ENCODE measurements at places on chromosomes 5 and 9. TPM values are rescaled to one million over a fixed set of nuclear protein-coding genes. Genes with fewer than 3 reads are reported as not detected.

- no peak for DNase-seq
Measured at GRCh38 chr5:67156976-67157583, 39.5 kb downstream of the CD180 start.

DNA sequence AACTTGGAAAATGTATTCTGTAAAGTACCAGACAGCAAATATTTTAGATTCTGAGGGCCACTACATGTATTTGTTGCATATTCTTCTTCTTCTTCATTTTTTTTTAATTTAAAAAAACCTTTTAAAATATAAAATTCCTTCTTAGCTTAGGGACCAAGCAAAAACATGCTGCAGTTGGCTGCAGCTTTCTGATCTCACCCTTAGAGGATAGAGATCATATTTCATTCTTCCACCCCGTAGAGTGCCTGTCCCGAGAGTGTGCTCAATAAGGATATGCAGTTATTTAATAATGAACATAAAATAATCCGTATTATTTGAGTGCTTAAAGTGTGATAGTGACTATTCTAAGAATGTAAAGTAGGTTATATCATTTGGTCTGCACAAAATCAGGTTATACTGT, 204.2 kb upstream of the CD180 start:
- DNase-seq = no peak

TEX10 gene
- 21.6 TPM for polyA plus RNA-seq

DNA sequence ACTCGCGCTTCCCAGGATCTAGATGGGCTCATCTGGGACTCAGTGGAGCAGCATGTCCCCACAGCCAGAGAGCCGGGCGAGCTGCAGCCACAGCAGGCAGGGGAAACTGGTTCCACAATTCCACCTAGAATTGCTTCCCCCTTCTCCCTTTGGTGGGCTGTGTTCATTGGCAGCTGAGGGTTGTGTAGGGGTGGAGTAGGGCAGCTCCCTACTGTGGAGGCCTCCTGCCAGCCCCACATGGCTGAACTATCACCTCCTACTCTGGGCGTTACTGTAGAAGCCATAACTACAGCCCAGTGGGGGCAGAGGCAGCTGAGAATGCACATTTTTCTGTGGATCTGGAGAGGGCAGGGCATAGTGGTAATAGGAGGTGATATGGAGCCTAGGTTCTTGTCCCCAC, 44.8 kb downstream of the PPARGC1B start:
- DNase-seq = no peak

GRCh38 chr5:113678924-113679575, 165.6 kb downstream of the YTHDC2 start:
- DNase-seq = no peak

- DNase-seq = no peak
Measured at GRCh38 chr5:158313733-158314464, 455.0 kb upstream of the CLINT1 start.

MCC gene
- polyA plus RNA-seq = 15.1 TPM

TTC16 gene
- 0.03 TPM for polyA plus RNA-seq

DNA sequence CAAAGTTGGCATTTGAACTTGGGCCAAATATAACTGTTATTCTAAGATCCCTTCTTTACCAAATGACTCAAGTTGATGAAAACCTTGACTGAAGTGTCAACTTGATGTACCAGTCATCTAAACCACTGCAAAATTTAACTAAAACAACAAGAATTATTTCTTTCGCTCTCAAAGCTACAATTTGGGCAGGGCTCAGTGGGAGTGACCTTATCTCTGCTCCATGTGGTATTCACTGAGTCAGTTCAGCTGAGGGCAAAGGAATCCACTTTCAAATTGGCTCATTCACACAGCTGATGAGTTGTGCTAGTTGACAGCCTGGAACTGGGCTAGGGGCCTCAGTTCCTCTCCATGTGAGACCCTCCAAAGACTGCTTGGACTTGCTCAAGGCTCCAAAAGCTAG, 166.3 kb downstream of the RORB start:
- no peak for DNase-seq

GRCh38 chr9:129323376-129323998, 145.4 kb upstream of the IER5L start:
- no peak for DNase-seq

DNA sequence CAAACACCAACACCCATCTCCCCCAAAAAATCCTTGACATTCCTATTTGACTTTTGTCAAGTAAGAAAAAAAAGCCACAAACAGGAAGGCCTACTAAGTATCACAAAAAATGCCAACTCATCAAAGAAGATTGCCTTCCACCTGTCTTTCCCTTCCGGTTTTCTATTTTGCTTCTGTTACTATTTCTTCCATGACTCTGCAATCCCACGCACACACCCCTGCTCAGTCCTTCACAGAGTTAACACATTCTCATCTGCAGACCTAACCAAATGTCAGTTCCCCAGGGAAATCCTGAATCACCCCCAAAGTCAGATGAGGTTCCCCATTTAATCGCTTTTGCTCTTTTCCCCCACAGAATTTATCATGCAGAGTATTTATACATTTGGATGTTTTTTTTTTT, 15.1 kb downstream of the LPAR1 start:
- no peak for DNase-seq

SLCO6A1 gene
- polyA plus RNA-seq = 0.48 TPM

GRCh38 chr9:34256987-34257585, 72.0 kb downstream of the KIF24 start:
- no peak for DNase-seq

DNA sequence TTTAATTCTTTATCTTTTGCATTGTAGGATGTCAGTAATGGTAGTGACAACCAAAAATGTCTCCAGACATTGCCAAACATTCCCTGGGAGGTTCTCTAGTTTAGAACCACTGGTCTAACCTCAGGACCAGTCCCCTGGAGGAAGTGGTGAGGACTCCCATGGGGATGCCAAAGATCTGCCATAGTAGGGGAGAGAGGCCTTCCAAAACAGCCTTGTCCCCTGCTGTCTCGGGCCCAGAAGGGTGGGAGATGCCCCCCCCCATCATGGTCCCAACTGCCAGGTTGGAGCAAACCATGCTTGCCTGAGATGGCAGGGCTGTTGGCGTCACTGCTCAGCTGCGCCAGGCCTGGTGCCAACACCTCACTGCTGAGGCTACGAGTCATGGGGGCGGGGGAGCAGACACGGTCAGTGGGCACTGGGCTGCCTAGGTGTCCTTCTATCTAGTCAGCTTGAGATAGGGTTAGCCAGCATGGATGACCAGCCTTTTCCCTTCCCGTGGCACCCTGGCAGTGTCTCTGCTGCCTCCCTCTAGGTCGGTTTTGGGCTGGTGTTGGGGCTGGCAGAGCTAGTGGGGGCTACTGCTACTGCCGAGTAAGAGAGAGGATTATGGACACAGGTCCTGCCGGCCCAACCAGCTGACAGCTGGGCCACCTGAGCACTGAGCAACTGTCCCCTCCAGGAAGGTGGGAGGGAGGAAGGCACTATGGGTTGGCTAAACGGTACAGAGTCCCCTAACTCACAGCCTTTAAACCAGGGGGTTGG, 8.3 kb upstream of the CXXC5 start:
- DNase-seq = no peak

DNA sequence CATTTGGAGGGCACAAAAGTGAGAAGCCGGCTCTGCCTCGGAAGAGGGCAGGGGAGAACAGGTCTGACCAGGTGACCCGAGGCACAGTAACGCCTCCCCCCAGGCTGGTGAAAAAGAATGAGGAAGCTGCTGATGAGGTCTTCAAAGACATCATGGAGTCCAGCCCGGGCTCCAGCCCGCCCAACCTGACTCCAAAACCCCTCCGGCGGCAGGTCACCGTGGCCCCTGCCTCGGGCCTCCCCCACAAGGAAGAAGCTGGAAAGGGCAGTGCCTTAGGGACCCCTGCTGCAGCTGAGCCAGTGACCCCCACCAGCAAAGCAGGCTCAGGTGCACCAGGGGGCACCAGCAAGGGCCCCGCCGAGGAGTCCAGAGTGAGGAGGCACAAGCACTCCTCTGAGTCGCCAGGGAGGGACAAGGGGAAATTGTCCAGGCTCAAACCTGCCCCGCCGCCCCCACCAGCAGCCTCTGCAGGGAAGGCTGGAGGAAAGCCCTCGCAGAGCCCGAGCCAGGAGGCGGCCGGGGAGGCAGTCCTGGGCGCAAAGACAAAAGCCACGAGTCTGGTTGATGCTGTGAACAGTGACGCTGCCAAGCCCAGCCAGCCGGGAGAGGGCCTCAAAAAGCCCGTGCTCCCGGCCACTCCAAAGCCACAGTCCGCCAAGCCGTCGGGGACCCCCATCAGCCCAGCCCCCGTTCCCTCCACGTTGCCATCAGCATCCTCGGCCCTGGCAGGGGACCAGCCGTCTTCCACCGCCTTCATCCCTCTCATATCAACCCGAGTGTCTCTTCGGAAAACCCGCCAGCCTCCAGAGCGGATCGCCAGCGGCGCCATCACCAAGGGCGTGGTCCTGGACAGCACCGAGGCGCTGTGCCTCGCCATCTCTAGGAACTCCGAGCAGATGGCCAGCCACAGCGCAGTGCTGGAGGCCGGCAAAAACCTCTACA, 11.8 kb downstream of the QRFP start:
- DNase-seq = no peak

ECSCR gene
- 29.8 TPM for polyA plus RNA-seq

ANAPC2 gene
- polyA plus RNA-seq = 30.4 TPM

DNA sequence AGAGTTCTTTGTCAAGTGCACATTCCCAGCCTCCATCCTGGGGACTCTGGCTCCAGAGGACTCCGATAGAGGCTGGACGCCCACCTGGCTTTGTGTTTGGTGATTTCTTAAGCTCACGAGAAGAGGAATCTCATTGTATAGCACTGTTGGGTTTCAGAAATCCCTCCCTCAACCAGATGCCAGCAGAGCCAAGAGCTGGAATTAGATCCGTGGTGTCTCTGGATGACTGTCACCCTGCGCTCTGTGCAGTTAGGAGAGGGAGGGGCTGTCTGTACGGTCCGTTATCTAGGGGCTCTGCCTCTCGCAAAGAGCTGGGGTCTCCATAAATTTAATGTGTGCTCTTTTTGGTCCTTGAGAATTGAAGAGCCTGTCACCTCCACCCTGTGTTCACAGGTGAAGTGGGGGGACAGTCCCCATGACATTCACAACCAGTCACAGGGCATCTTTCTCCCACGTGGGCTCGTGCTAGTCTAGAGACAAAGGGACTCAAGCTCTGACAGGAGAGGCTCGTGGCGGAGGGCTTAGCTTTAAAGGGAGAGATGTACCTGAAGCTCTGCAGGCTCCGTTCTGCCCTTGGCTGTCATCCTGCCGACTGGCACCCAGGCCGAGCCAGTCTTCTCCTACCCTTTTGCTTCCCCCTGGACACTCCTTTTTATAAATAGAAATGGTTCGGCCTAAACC, 41.4 kb downstream of the FAM78A start:
- DNase-seq = no peak

CIZ1 gene
- polyA plus RNA-seq = 101 TPM

SPRY4 gene
- 48.7 TPM for polyA plus RNA-seq

- DNase-seq = no peak
Measured at GRCh38 chr9:122857815-122858214, 29.4 kb upstream of the PDCL start.

DNA sequence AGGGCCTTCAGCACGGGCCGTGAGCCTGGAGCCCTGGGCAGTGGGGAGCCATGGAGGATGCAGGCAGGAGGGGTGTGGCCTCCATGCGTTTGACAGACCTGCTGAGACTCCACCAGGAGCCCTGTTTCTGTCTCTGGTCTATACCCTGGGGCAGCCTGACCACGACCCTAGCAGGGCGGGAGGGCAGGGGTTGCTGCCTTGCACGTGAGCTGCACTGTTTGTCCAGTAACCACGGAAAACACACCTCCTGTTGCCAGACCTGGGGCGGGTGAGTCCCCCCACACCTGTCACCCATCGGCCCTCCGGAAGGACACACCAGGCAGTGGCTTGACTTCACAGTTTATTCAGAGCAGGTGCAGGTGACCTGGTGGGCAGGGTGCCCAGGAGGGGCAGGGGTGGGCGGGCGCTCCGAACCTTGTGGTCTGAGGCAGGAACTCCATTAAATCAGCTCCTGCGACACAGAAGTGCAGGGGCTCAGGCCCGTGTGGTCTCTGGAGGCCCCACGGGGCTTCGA, 3.9 kb downstream of the LCN8 start:
- no peak for DNase-seq

- no peak for DNase-seq
Measured at GRCh38 chr9:134942011-134942787, 24.5 kb upstream of the FCN1 start.

GRCh38 chr5:14421851-14422250, 159.7 kb upstream of the OTULINL start:
- no peak for DNase-seq

- no peak for DNase-seq
Measured at GRCh38 chr5:151798674-151799073, 26.9 kb downstream of the G3BP1 start.

CDKN2B gene
- polyA plus RNA-seq = 0.25 TPM

DNA sequence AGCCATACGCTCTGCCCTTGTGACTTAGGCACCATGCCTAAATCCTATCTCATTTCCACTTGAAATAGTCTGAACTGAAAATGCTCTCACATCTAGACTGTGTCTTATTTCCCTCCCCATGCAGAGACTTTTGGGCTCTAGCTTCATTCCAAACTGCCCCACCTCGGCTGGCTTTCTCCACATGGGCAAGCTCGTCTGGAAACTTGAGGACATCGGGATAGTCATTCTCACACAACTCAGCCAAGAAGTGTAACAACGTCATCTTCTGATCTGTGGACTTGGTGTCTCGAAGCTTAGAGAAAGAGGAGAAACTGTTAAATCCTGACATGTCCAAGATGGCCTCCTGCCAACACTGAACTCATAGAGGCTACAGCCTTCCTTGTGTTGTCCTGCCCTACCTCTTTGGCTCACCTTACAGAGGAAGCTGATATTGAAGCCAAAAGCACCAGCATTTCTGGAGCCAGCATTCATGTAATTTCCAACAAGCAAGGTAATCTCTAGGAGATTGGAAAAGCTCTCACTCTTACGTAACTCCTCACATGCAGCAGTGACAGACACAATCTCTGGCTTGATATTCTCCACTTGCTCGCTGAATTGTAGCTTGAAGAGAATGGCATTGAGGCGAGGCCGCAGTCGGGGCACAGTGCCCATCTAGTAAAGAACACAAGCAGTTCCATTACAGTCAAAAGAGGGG, 39.6 kb downstream of the PCDHGC5 start:
- DNase-seq = peak; percentile 77

- DNase-seq = no peak
Measured at GRCh38 chr5:119055294-119055693, 15.6 kb upstream of the DMXL1 start.

- DNase-seq = no peak
Measured at GRCh38 chr5:131974956-131975726, 29.7 kb upstream of the MEIKIN start.

PCDHB3 gene
- polyA plus RNA-seq = 1.6 TPM

HEMGN gene
- 3.5 TPM for polyA plus RNA-seq

GRCh38 chr5:150158170-150158949, 2.7 kb upstream of the PDGFRB start:
- no peak for DNase-seq

ZNF618 gene
- polyA plus RNA-seq = 13.2 TPM

Measured in forelimb muscle (tissue), 1 donor.